Activated T-helper 2 cell treated with anti-CD3 and anti-CD28 coated beads, Interferon-gamma antibody, Interleukin-2, Interleukin-4, amounts not matched to agents 10 μg/mL and 5 μg/mL and 100 μg/mL, durations not matched to agents 14 hours and 24 hours and 36 hours (primary cell): ENCODE measurements at places on chromosomes 2 and 18. TPM values are rescaled to one million over a fixed set of nuclear protein-coding genes. Genes with fewer than 3 reads are reported as not detected.

SCN2A gene
- total RNA-seq = 0.05 TPM in 1 of 2 replicates, not detected in the other

- no peak overlapping the region for H3K27ac ChIP-seq
- no peak for DNase-seq
- H3K27me3 ChIP-seq = peaks cover 8% of the 10 kb centered on the region
- no peaks in the 10 kb centered on the region for H3K36me3 ChIP-seq
- H3K4me3 ChIP-seq = no peak overlapping the region
- H3K4me1 ChIP-seq = no peaks in the 10 kb centered on the region
These were observed 106.8 kb upstream of the SERPINE2 start for GRCh38 chr2:224145751-224146355.

GRCh38 chr2:2568411-2568810 is 237.3 kb upstream of the MYT1L start:
- no peaks in the 10 kb centered on the region for H3K36me3 ChIP-seq
- H3K27ac ChIP-seq = no peak overlapping the region
- H3K4me3 ChIP-seq = no peak overlapping the region
- no peaks in the 10 kb centered on the region for H3K27me3 ChIP-seq
- DNase-seq = no peak

DNA sequence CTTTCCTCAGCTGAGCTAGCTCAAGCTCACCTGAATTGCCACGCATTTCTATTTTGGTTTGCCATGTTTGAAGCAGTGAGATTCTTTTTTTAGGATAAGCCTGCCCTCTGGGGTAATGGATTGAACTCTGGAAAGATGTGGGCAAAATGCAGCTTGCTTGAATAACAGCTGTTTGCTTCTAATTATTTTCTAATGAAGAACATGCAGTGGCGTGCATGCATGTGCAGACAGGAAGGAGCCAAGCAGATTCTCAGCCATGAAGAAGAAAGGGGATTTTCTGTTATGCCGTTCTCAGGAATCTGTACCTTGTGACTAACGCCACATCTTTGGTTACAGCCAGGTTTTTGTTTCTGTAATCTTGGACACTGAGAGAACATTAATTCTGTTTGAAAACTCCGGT is 171.2 kb downstream of the ANTXR1 start:
- DNase-seq = no peak
- H3K4me1 ChIP-seq = no peaks in the 10 kb centered on the region
- no peak overlapping the region for H3K4me3 ChIP-seq
- no peaks in the 10 kb centered on the region for H3K36me3 ChIP-seq
- peaks cover 14% of the 10 kb centered on the region for H3K27me3 ChIP-seq
- no peak overlapping the region for H3K27ac ChIP-seq

- no peaks in the 10 kb centered on the region for H3K4me1 ChIP-seq
- DNase-seq = no peak
- H3K4me3 ChIP-seq = no peak overlapping the region
- H3K27me3 ChIP-seq = no peaks in the 10 kb centered on the region
- H3K36me3 ChIP-seq = no peaks in the 10 kb centered on the region
- H3K27ac ChIP-seq = no peak overlapping the region
These were observed 569.8 kb upstream of the LRRTM1 start for GRCh38 chr2:80874374-80874773.

DNA sequence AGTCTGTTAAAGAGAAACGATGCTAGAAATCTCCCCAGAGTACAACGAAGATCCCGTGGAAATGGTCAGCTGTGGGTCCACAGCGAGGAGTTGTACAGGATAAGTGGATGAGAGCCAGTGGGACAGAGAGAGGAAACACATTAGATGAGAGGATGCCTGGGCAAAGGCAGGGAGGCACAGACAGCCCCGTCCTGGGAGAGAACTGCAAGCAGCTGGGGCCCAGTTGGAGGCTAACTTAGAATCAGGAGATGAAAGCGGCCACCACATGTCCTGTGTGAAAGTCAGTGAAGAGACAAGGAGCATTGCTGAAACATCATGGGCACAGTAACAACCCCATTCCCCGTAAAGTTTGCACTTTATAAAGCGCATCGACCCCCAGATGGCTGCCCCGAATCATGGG is 157.5 kb downstream of the RAPGEF4 start:
- H3K4me3 ChIP-seq = no peak overlapping the region
- peaks cover 35% of the 10 kb centered on the region for H3K27me3 ChIP-seq
- no peak for DNase-seq
- H3K36me3 ChIP-seq = no peaks in the 10 kb centered on the region
- no peaks in the 10 kb centered on the region for H3K4me1 ChIP-seq

GRCh38 chr2:169709981-169710380 is 15.7 kb downstream of the PHOSPHO2 start:
- H3K4me3 ChIP-seq = no peak overlapping the region
- H3K36me3 ChIP-seq = peaks cover 3% of the 10 kb centered on the region
- no peaks in the 10 kb centered on the region for H3K27me3 ChIP-seq
- peaks cover 6% of the 10 kb centered on the region for H3K4me1 ChIP-seq

- no peak overlapping the region for H3K4me3 ChIP-seq
- no peak overlapping the region for H3K27ac ChIP-seq
- DNase-seq = no peak
- H3K4me1 ChIP-seq = no peaks in the 10 kb centered on the region
- no peaks in the 10 kb centered on the region for H3K27me3 ChIP-seq
These were observed 278.0 kb upstream of the DSEL start for GRCh38 chr18:67794521-67794920.

DNA sequence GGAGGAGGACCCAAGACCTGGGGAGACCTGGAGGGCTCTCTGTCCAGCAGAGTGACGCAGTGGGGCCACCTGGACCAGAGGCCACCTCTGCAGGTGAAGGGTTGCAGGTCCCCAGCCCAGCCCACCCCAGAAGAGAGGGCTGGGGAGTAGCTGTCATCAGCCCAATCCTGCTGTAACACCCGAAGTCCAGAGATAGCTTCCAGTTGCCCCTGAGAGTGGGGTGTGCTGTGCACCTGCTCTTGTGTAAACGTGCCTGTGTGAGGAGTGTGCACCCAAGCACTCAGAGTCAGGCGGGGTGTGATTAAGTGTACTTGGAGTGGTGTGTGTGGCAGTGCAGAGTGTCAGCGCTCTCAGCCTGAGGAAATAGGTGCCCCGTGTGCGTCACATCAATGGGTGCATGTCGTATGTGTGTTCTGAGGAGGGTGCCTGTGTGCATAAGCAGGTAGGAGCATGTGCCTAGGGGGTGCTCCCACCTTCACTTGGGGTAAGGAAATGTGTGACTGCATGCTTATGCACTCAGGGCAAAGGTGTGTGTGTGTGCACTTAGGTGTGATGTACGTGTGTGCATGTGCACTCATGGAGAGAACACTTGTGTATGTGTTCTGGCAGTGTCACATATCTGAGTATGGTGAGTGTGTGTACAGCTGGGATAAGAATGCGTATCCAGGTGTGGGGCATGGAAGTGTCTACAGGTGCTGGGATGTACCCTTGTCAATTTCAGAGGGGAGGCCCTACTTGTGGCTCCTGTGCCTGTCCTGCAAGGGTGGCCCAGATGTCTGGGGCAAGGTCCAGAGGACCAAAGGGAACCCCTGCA is 672 bp downstream of the ATP6V1B1 start:
- no peak overlapping the region for H3K4me3 ChIP-seq
- no peak overlapping the region for H3K27ac ChIP-seq
- peaks cover 19% of the 10 kb centered on the region for H3K27me3 ChIP-seq
- H3K36me3 ChIP-seq = no peaks in the 10 kb centered on the region

- H3K27ac ChIP-seq = no peak overlapping the region
- H3K4me1 ChIP-seq = peaks cover 3% of the 10 kb centered on the region
- H3K4me3 ChIP-seq = no peak overlapping the region
- no peak for DNase-seq
- H3K27me3 ChIP-seq = peaks cover 24% of the 10 kb centered on the region
- H3K36me3 ChIP-seq = no peaks in the 10 kb centered on the region
These were observed 75.9 kb downstream of the TMEM163 start for GRCh38 chr2:134642938-134643337.

DNA sequence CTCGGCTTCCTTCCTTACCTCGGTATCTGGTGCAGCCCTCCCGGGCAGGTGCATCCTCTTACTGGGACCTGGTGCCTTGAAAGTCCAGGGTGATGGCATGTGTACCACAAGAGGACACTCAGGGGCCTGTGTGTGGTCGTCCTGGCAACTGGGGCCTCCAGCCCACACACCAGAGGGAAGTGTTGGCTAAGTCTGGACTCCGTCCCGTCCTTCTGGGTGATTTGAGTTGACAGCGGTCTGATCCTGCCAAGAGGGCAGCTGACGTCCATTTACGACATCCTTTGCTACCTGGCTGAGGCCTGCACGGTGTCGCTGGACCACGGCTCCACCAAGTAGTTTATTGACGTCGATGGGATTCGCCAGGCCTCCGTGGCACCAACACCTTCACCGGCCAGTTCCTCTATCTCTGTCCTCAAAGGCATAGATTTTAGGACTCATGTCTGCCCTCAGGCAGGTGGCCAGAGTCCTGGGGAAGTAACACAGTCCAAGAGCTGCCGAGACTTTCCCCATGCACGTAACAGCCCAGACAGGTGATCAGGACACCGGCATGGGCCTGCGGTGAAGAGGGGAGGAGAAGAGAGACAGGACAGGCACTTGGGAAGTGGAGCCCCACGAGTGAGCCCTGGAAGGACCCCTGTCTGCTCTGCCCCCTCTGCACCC is 186.0 kb upstream of the HDAC4 start:
- peaks cover 2% of the 10 kb centered on the region for H3K27me3 ChIP-seq
- no peak overlapping the region for H3K4me3 ChIP-seq
- no peaks in the 10 kb centered on the region for H3K36me3 ChIP-seq
- no peaks in the 10 kb centered on the region for H3K4me1 ChIP-seq
- H3K27ac ChIP-seq = no peak overlapping the region

GRCh38 chr2:122866095-122866494 is 1110.6 kb downstream of the TSN start:
- H3K4me3 ChIP-seq = no peak overlapping the region
- no peaks in the 10 kb centered on the region for H3K36me3 ChIP-seq
- H3K27ac ChIP-seq = no peak overlapping the region
- DNase-seq = no peak
- no peaks in the 10 kb centered on the region for H3K4me1 ChIP-seq

- H3K4me1 ChIP-seq = no peaks in the 10 kb centered on the region
- no peak overlapping the region for H3K4me3 ChIP-seq
- no peak overlapping the region for H3K27ac ChIP-seq
- H3K27me3 ChIP-seq = no peaks in the 10 kb centered on the region
- DNase-seq = no peak
- H3K36me3 ChIP-seq = no peaks in the 10 kb centered on the region
These were observed 264.5 kb upstream of the LRP1B start for GRCh38 chr2:142395291-142395690.

GRCh38 chr2:120237491-120237902 is 14.3 kb upstream of the TMEM185B start:
- H3K27me3 ChIP-seq = no peaks in the 10 kb centered on the region
- no peak for DNase-seq

DNA sequence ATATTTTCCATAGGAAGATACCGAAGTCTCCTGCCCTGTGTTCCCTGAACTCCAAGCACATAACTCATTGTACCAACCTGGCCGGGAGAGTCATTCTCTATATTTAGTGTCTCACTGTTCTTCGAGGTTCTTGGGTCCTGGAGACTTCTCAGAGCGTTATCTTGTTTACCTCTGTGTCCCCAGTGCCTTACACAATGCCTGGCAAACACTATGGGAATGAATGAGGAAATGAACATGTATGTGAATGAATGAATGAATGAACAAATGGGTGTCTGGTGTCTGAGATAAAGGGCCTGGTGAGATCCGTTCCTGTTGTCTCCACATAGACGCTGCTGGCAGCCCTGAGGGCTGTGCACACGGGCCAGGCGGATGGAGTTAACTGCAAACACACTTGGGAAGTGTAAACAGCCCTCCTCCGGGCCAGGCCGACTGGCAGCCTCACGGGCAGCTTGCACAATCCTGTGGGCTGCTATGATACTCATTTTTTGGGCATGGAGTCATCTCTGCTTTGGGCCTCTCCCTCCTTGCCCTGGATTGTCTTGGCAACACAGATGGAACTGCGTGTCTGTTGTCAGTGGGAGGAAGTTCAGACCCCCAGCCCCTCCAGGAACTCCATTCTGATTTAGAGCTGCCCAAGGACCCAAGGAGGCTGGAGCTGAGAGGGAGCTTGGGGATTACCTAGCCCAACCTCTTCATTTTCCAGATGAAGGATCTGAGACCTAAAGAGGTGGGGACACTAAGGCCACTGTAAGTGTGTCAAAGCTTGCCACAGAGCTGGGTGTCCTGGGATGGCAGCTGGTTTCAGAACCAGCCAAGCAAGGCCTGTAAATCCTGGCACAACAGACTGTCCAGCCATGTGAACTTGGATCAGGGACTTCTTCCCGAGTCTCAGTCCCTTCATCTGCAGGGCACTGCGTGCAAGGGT is 124.4 kb downstream of the INHBB start:
- no peaks in the 10 kb centered on the region for H3K27me3 ChIP-seq
- no peaks in the 10 kb centered on the region for H3K4me1 ChIP-seq
- no peak overlapping the region for H3K27ac ChIP-seq
- no peak overlapping the region for H3K4me3 ChIP-seq

DNA sequence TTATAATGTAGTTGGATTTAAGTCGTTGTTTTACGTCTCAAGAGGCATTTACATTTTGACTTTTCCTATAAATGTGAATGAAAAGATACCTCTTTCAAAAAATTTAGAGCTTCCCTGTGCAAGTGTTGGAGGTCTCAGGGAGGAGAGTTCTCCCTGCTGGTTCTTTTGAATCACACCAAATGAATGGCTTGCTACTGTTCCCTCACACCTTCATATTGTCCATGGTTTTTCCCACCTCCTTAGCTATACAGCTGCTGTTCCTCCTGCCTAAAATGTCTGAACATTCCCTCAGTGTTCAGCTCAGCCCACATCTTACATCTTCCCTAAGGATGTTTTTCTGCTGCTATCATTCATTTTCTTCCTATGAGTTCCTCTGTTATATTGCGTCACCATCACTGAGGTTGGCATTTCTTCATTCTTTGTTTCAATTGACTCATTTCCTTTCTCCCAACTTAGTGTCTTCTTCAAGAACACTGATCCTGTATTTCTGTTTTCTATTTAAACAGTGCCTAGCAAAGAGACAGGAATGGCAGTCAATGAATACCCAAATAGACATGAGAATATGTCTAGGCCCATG is 46.0 kb downstream of the COX7A2L start:
- H3K27me3 ChIP-seq = no peaks in the 10 kb centered on the region
- no peak overlapping the region for H3K4me3 ChIP-seq
- H3K27ac ChIP-seq = no peak overlapping the region

DNA sequence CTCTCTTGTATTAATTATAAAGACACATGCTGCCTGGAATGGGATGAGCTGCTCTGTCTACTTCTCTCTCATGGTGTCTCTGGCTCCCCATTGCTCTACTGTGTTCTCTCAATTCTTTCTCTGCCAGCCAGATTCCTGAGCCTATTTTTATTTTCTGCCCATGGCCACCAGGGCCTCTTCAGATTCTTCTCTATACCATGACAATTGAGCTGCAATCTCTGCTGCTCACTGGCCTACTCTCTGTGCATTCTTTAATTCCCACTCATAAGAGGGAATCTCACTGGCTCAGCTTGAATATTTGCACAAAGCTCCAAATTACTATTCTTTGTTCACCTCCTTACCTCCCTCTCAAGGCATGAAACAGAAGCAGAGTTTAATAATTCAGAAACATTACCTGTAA is 161.4 kb upstream of the GULP1 start:
- H3K36me3 ChIP-seq = no peaks in the 10 kb centered on the region
- H3K27ac ChIP-seq = no peak overlapping the region
- no peak for DNase-seq
- no peaks in the 10 kb centered on the region for H3K27me3 ChIP-seq
- no peak overlapping the region for H3K4me3 ChIP-seq

GRCh38 chr2:100577777-100578176 is 15.0 kb downstream of the PDCL3 start:
- peaks cover 38% of the 10 kb centered on the region for H3K36me3 ChIP-seq
- H3K4me1 ChIP-seq = peaks cover 22% of the 10 kb centered on the region
- H3K4me3 ChIP-seq = no peak overlapping the region
- no peak overlapping the region for H3K27ac ChIP-seq
- H3K27me3 ChIP-seq = no peaks in the 10 kb centered on the region
